ENCODE measurements at places on chromosomes 1 and 21.

DNA sequence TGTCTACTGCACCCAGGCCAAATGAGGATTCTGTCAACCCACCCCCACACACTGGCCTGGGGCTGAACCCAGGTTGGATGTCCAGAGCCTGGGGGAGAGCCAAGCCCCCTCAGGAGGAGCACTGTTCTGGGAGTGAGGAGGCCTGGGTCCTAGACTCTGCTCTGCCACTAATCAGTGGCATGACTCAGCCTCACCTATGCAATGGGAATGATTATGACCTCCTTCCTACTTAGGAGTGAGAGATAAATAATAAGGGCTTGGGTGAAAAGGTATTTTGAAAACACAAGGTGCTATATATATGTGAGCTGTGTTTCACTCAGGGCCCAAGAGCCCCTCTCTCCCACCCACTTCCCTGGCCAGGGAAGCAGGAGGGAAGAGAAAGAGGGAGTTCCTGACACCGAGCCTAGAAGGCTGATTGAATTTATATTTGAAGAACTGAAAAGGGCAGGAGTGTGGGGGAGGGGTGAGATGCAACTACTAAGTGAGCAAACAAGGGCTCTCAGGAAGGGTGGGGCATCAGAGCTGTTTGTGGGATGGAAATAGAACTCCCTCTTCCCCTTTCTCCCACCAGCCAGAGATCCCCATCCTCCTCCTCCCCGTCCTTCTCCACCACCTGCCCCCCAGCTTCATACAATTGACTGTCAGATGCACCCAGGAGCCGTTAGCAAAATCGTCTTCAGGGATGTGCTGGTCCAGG lies 8.2 kb downstream of the IGSF9 start:
- DNase-seq, result no peak

DNA sequence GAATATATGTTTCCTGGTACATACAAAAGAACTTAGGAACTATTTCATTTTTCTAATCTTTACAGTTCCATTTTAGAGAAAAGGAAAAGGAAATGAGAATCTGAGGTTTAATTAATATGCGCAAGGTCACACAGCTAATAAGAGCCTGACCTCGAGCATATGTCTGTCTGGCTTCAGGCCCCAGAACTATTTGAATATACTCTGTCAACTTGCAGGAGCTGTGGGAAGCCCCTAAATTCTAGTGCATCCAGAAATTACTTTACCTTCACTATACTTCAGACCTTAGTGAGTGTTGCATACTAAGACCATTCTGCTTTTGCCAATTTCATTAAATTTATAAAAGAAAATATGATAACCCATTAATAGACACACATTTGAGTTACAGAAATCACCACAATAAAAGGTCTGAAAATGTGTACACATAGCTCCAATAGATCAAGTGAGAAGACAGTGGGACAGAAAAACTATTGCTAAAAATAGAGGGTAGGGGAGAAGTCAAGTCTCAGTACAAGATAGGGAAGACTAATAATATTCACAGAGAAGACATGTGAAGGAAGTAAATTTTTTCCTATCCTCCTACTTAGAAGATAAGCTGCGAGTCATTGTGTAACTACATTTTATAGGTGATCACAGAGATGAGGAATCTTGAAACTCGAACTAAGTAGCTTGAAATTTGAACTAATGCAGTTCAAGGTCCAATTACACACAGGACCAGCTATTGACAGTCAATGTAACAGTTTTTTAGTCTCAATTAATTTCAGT lies 3.8 kb downstream of the RGS13 start:
- DNase-seq, result peak; percentile 34

DNA sequence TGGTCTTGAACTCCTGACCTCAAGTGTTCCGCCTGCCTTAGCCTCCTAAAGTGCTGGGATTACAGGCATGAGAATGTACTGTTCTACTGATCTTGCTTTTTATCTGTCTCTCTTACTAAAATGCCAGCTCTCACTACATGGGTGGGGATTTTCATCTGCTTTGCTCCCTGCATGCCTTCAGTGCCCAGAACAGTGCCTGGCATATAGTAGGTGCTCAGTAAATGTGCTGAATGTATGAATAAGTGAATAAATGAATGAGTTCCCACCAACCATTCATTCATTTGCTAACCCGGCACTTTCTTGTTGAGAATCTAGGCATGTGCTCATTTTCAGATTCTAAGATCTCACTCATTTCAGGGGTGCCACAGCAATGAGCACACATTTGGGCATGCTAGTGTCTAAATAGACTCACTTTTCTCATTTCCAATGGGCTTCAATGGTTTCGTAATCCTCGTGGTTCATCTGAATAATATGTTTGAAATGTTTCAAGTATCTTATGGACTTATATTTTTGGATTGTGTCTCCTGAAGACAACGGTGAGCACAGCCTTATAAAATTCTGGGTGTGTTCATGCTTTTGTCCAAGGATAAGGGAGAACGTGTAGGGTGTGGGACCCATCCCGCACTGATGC lies 7.6 kb downstream of the DHRS3 start:
- DNase-seq, result peak; percentile 61

DNA sequence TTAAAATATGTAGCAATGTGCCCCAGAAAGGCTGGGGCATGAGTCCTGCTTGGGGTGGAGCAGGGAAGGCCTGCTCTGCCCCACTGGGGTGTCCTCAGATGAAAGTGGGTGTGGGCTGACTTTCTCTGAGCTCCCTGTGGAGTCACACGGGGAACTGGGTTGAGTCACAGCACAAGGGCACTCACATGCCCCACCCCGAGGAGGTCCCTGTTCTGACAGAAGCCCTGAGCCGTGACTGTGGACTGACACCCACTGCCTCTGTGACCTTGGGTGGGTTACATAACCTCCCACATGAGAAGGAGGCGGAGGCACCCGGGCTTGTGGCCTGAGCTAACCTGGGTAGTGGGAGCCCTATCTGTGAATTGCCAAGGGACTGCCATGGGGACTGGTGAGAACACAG lies 52.5 kb upstream of the TINAGL1 start:
- DNase-seq, result no peak

GRCh38 chr1:183996396-183996795 lies 41.1 kb downstream of the COLGALT2 start:
- no peak for DNase-seq

GRCh38 chr1:110542725-110543124 lies 23.8 kb upstream of the KCNA10 start:
- DNase-seq, result peak; percentile 7

DNA sequence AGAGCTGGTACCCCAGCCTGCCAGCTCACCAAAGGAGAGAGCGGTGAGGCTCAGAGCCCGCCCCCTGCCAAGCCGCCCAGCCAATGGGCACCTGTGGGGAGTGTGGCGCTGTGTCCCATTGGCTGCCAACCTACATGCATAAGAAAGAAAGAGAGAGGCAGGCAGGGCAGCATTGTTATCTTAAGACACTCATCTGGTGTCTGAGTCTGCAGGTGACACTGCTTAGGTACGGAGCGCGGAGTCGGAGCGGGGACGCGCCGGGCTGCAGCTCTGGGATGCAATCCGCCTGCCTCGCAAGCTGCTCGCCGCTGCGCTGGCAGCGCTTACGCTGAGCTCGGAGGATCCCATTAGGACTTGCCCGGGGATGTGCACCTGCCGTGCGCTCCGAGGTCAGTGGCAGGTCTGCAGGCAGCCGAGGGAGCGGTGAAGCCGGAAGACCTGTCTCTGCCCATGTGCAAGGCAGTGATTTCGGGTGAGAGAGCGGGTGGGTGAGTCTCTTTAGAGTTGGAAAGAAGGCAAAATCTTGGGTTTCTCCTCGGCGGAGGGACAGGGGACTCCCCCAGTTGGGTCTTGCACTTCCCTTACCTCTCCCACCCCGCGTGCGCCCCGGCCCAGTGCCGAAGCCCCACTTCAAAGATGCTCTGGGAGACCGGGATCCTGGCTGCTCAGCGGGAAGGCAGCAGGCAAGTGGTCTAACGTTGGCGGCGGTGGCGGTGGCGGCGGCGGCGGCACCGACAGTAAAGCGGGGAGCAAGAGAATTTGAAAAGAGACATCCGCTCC lies at the start of gene BRINP2:
TSS of gene BRINP2 (plus strand) at position 203 of the 780 bp plus-strand sequence. CDS start 58,919 bp downstream, outside the sequence.
- DNase-seq, result no peak

GRCh38 chr1:25006770-25007169 lies 76.7 kb upstream of the RUNX3 start:
- no peak for DNase-seq

DNA sequence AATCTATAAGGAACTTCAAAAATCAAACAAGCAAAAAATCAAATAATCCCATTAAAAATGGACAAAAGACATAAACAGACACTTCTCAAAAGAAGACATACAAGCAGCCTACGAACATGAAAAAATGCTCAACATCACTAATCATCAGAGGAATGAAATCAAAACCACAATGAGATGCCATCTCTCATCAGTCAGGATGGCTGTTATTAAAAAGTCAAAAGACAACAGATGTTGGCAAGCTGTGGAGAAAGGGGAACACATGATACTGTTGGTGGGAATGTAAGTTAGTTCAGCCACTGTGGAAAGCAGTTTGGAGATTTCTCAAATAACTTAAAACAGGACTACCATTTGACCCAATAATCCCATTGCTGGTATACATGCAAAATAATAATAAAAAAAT lies 226.4 kb downstream of the S1PR1 start:
- DNase-seq, result no peak

DNA sequence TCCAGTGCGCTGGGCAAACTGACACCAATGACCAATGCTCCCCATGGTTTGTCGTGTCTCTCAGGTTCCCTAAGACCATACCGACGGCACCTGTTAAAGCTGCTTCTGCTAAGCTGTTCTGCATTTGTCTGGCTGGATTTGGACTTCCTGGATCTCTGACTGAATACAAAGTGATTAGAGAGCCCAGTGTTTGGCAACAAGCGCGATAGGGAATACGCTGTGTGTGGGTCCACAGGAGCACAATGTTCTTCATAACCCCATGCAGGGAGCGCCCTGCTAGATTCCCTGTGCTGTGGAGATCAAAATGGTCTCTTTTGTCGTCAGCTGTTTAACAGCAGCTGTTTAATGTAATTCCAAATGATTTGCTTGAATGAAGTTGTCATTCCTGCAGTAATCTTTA lies 26.0 kb upstream of the ESRRG start:
- DNase-seq, result no peak

DNA sequence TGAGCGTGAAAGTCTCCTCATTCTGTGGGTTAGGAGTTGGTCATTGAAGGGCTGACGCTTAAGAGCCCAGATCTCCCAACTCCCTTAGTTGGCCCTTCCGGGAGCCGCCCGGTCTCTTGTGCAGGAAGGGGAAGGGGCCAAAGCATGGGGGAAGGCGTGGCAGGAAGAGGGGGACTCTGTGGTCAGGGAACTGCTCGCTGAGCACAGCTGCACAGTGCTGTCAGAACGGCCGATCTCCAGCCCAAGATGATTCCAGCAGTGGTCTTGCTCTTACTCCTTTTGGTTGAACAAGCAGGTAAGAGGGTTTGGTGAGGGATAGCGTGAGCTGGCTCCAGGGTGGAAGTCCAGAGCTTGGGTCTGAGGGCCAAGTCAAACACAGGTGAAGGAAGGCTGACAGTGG lies at the start of gene FCER1G:
TSS of gene FCER1G (plus strand) at position 220 of the 400 bp plus-strand sequence. CDS start at position 247, 27 bp downstream.
- DNase-seq, result no peak

GRCh38 chr1:29124366-29125236 lies 898 bp upstream of the TMEM200B start:
- peak; percentile 77 for DNase-seq
